ENCODE measurements at places on chromosomes 4 and X.
A peak's percentile ranks its signal among the peaks of the same experiment; 100 is the strongest.

DNA sequence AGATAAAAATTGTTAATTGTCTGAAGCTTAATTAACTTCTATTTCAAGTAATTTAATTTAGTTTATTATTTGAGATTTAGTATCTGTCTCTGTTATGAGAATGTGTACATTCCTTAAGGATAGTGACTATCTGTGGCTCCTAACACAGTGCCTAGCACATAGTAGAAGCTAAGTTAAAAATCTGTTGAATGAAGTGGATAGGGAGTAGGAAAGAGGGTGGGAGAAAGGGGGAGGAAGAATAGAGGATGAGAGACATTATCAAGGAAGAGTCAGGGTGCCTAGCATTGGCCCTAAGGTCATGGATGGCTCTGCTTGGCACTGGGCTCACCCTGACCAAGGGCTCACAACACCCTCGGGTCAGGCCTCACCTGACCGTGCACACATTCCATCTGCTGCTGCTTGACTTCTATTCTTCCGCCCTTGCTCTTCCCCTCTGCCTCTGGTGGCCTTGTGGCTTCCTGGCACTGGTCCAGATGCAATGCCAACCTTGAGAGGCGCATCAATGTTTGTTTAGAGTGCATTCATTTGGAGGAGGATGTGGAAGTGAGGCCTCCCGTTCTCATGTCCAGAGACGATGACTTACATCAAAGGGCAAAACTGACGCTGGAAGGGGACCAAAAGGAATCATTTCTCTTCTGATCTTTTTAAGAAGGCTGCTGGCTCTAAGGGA is 42.3 kb downstream of the TRIM2 start:
- peaks cover 29% of the 10 kb centered on the region for H3K4me1 ChIP-seq
- H3K27ac ChIP-seq = no peak overlapping the region
- no peaks in the 10 kb centered on the region for H3K36me3 ChIP-seq
- DNase-seq = no peak
- no peak overlapping the region for H3K4me3 ChIP-seq

DNA sequence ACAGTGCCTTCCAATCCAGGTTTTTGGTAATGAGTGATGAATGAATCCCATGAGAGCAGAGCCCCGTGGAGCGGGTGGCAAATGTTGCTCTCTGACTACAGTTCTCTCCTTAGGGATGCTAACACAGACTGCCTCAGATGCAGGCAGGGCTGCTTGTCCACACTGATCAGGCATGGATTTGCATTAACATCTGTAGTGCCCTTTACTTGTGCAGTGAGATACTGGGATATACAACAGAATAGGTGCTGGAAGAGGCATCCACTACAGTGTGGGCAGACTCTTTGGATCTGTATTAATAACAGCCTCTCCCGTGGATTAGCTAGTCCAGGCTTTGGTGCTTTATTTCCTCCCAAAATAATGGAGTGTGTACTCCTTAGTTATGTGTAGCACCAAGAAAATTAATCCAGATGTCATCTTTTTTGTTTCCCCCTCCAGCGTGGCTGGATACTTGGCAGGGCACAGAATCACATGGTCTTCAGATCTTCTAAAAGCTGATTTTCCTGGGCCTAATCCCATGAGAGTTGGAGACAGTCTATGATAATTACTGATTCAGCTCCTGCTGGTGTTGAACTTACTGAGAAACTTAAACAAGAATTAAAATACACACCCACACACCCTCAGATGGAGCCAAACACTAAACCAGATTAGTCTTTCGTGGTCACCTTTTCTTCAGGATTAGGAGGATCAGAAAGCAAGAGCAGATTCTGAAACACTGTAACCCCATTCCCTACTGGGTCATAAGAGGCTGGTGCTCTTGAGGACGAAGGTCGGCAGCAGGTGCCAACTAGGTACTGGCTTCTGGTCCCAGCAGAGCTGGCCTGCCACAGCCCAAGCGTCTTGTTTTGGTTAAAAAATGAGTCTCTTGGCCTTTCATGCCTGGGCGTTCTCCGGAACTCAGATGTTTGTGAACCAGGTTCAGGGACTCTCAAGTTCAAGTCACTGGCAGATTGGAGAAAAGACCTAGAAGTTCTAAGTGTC is 23.1 kb upstream of the NAP1L5 start:
- no peaks in the 10 kb centered on the region for H3K36me3 ChIP-seq
- no peak overlapping the region for H3K4me3 ChIP-seq
- peaks cover 8% of the 10 kb centered on the region for H3K4me1 ChIP-seq

DNA sequence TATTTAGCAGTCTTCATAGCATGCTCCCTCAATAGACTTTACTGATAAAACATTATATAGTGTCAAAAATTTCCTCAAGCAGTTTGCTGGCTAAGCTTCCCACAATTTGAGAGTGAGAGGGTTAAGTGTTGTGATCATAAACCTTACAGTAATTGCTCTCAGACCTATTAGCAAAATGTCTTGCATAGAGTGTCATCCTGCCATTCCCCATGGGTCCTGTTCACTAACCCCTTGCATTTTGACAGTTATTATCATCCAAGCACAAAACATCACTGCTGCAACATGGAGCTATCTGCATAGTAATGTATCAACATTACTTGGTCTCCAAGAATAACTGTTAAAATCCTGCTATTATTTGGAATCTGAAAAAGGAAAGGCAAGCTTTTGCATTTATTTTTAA is 196.1 kb upstream of the GK2 start:
- DNase-seq = no peak
- H3K4me1 ChIP-seq = no peaks in the 10 kb centered on the region
- H3K27ac ChIP-seq = no peak overlapping the region
- H3K4me3 ChIP-seq = no peak overlapping the region
- H3K36me3 ChIP-seq = no peaks in the 10 kb centered on the region

DNA sequence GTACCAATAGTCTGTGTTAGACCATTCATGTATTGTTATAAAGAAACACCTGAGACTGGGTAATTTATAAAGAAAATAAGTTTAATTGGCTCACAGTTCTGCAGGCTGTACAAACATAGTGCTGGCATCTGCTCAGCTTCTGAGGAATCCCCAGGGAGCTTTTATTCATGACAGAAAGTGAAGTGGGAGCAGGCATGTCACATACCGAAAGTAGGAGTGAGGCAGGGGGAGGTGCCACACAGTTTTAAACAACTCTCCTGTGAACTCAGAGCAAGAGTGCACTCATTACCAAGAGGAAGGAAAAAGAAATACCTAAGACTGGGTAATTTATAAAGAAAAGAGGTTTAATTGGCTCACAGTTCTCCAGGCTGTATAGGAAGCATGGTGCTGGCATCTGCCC is 591.2 kb downstream of the PPP4R3C start:
- no peaks in the 10 kb centered on the region for H3K4me1 ChIP-seq
- no peak overlapping the region for H3K27ac ChIP-seq
- no peaks in the 10 kb centered on the region for H3K27me3 ChIP-seq
- no peaks in the 10 kb centered on the region for H3K36me3 ChIP-seq
- H3K4me3 ChIP-seq = no peak overlapping the region

DNA sequence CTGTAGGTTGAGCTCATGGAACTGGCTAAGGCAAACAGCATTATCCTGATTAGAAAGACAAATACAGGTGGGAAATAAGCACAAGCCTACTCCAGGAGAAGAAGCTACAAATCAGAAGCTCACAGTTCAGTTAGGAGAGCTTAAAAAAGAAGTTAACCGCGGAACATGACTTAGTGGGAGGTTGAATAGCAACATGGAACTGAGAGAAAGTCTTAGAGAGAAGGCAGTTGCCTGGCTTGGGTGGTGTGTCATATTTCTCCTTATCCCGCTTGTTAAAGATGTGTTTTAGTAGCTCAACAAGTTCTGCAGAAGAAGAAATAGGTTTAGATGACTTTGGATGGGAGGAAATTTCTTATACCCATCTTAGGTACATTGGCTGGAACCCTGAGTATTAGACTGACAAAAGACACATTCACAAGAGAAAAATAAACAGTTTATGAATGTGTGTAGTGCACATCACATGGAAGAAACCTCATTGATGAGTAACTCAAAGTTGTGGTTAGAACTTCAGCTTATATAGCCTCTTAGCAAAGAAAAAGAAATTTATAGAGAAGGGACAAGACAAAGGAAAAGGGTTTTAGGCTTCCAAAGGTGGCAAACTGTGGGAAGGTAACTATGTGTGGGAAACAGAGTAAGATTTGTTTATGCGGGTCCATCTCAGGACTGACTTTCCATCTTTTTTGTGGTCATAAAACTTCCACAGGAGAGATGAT is 37.4 kb upstream of the RXFP1 start:
- no peak for DNase-seq
- H3K36me3 ChIP-seq = no peaks in the 10 kb centered on the region
- H3K27me3 ChIP-seq = no peaks in the 10 kb centered on the region
- no peak overlapping the region for H3K4me3 ChIP-seq
- H3K4me1 ChIP-seq = no peaks in the 10 kb centered on the region

- H3K27ac ChIP-seq = no peak overlapping the region
- DNase-seq = no peak
- H3K4me1 ChIP-seq = no peaks in the 10 kb centered on the region
- H3K27me3 ChIP-seq = no peaks in the 10 kb centered on the region
- no peak overlapping the region for H3K4me3 ChIP-seq
Observed at GRCh38 chr4:112170451-112170993, 25.3 kb downstream of the FAM241A start.

DNA sequence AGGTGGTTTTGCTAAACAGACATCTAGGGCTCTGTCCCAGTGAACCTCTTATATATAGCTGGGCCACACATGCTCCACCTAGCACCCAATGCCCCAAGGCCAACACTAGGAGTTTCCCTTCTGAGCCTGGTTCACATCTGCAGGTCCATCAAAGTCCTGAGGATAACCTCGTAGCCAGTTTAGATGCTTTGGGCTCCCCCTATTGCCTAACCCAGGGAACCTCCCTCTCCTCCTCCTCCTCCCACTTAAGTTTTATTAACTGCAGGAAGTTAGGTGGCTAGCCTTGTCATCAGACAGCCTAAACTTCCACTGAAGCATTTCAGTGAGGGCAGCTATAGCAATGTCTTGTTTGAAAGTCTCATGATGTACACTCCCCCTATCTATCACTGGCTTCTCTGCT is 88.0 kb downstream of the GUCY2F start:
- no peak overlapping the region for H3K27ac ChIP-seq
- peak; percentile 17 for DNase-seq
- H3K4me3 ChIP-seq = no peak overlapping the region
- no peaks in the 10 kb centered on the region for H3K36me3 ChIP-seq
- no peaks in the 10 kb centered on the region for H3K27me3 ChIP-seq
- H3K4me1 ChIP-seq = peaks cover 31% of the 10 kb centered on the region

GRCh38 chrX:71182871-71183270 is 38.2 kb downstream of the NLGN3 start:
- H3K27me3 ChIP-seq = no peaks in the 10 kb centered on the region
- peak overlapping the region; percentile 89 for H3K27ac ChIP-seq
- H3K4me3 ChIP-seq = peak overlapping the region; percentile 12
- no peaks in the 10 kb centered on the region for H3K36me3 ChIP-seq
- DNase-seq = no peak

DNA sequence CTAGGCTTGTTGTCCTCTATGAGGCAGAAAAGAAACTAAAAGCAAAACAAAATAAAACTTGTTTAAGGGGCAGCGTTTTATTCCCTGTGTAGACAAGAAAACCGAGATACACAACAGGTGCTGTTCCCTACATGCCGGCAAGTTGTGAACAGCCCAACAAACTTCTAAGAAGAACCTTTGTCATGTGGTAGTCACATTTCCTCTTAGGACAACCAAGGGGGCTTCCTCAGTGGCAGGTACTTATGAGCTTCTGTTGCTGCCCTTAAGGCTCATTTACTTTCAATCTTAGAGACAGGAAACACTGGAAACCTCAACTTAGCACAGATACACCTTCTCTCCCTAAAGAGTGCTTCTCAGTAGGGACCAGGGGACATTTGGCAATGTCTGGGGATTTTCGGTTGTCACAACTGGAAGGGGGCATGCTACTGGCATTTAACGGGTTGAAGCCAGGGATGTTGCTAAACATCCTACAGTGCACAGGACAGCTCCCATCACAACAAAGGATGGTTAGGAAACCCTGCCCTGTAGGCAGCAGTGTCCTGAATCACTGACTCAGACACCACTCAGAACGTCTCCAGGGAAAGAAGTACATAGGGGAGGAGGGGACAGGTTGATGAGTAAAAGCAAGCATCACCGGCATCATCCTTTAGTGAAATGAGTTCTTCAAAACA is 111.0 kb downstream of the ASB9 start:
- no peak overlapping the region for H3K4me3 ChIP-seq
- no peak for DNase-seq
- H3K27me3 ChIP-seq = no peaks in the 10 kb centered on the region
- H3K4me1 ChIP-seq = no peaks in the 10 kb centered on the region
- no peak overlapping the region for H3K27ac ChIP-seq

DNA sequence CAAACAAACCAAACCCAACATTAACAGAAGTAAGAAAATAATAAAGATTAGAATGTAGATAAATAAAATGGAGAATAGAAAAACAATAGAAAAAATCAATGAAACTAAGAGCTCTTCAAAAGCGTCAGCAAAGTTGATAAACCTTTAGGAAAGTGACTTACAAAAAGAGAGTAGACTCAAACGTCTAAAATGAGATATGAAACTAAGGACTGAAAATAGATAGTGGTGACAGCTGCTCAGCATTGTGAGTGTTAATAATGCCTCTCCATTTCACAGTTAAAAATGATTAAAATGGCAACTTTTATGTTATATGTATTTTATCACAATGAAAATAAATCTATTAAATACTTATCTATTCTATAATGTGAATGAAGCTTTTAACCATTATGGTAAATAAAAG is 125.7 kb upstream of the CPXCR1 start:
- H3K27ac ChIP-seq = no peak overlapping the region
- no peaks in the 10 kb centered on the region for H3K4me1 ChIP-seq
- no peak for DNase-seq
- H3K36me3 ChIP-seq = no peaks in the 10 kb centered on the region
- H3K4me3 ChIP-seq = no peak overlapping the region
- H3K27me3 ChIP-seq = no peaks in the 10 kb centered on the region

DNA sequence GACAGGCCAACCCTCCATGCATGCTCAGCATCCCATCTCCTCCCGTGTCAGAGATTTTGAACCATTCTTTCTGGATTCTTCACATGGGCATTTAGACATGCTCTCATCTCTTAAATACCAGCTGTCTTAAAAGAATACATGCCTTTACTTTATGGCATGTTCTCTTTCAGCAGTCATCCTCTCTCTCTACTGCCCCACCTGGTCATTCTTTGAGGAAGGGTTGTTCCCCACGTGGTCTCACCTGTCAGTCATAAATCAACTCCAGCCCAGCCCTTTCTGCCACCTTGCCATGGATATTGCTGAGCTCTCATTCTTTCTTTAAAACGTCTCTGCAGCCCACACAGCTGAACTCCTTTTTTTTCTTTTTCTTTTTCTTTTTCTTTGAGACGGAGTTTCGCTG is 111.3 kb downstream of the ARHGAP10 start:
- no peaks in the 10 kb centered on the region for H3K27me3 ChIP-seq
- H3K36me3 ChIP-seq = no peaks in the 10 kb centered on the region
- H3K4me3 ChIP-seq = no peak overlapping the region
- DNase-seq = no peak
- H3K27ac ChIP-seq = no peak overlapping the region

DNA sequence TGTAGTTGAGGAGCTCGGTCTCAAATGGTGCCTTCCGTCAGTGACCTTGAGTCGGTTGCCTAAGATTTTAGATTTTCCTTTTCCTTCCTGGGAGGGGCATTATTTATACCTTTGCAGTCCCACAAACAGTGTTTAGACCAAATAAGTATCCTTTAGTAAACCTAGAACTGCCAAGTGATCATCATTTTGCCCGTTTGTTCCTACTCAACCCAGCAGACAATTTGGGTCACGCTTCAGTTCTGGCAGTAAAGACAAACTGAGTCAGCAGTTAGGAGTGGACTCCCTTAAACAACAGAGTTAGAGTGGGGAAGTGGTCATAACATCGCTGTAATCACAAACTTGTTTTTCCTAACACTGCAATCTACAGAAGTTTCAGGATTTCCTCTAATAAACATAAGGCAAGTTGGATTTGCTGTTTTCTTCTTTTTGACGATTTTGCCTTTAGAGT is 777 bp upstream of the WDFY3 start:
- H3K4me3 ChIP-seq = peak overlapping the region; percentile 94
- H3K27ac ChIP-seq = no peak overlapping the region
- DNase-seq = no peak
- peaks cover 12% of the 10 kb centered on the region for H3K4me1 ChIP-seq
- H3K27me3 ChIP-seq = peaks cover 7% of the 10 kb centered on the region

Data from neural progenitor cell (in vitro differentiated cells).